ENCODE measurements at places on chromosomes 5 and 9.

DNA sequence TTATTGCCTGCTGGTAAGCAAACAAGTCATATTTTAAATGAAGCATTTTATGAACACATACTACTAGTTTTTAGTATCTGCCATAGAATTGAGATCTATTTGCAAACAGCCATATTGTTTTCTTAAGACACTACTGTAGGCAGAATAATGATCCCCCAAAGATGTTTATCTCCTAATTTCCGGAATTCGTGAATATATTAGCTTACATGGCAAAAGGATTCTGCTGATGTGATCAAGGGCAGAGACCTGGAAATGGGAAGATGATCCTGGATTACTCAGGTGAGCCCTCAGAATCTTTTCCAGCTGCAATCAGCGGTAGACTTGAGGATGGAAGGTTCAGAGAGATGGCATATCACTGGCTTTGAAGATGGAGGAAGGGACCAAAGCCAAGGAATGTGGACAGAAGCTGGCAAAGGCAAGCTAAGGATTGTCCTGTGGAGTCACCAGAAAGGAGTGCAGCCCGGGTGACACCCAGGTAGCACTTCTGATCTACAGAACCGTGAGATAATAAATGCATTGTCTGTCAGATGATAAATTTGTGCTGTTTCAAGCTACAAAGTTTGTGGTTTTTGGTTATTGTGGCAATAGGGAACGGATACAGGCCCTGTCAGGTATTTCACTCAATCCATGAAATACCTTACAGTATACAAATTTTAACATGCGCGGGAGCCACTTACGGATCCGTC is 1.0 kb upstream of the ERCC6L2 start:
- DNase-seq = no peak

DNA sequence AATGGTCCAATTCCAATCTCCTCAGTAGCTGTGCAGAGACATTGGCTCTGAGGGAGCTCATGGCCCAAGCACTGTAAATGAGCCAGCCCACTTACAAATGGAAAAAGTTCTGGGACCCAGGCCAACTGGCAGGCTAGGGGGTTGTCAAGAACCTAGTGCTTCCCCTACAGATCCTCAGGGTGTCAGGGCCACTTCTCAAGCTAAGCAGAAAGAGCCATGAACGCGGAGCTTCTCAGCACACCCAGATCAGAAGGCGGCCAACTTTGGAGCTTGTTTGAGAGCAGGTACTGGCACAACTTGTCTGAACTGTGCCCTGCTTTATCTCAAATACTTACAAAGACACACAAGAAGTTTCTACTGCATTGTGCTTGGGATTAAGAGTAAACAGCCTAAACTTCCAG is 17.5 kb downstream of the TLE1 start:
- no peak for DNase-seq

GRCh38 chr9:118522093-118523028 is 818.2 kb downstream of the TLR4 start:
- DNase-seq = no peak

DNA sequence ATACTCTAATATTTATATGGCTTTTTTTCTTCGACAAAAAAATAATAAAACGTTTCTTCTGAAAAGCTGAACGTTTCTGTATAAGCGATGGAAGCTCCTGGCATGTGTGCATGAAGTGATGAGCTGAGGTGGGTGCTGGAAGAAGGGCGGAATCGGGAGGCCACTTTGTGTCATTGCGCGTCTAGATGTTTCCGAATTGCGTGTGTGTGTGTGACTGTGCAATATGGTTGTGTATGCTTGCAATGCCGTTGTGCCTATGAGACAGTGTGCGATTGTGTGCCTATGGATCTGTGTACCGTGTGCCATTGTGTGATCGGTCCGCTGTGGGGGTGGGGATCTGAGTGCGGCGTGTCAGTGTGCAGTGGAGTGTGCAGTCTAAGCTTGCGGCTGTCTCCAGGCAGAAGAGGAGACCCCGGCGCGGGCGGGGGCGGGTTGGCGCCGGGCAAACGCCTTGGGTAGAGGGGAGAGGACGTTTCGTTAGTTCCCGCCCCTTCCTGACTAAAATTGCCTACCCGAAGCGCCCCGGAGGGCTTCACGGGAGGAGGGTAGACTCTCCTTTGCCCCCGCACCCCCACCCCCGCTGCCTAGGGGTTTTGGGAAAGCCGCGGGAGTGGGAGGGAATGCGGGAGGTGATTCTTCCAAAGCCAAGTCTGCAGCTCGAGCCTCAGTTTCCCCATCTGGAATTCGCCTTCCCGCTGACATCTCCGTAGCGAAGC is 24.2 kb downstream of the PCDHGC5 start:
- DNase-seq = no peak

DNA sequence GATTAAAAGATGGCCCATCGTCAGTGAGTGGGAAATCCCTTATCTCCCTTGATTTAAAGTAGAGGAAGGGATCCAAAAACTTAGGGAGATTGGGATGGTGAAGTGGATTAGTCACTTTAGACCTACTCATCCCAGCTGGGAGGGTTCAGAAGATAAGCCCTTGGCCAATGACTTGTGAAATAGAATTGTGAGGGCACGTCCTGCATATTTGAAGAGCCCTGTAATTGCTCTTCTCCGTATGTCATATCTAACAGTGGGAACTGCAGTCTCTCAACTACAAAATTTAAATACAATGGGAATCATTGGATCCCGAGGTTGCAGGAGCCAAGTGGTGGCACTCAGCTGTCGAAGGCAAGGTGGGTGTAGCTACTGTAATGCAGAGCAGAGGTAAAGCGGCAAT is 65.4 kb upstream of the C9orf72 start:
- DNase-seq = no peak

DNA sequence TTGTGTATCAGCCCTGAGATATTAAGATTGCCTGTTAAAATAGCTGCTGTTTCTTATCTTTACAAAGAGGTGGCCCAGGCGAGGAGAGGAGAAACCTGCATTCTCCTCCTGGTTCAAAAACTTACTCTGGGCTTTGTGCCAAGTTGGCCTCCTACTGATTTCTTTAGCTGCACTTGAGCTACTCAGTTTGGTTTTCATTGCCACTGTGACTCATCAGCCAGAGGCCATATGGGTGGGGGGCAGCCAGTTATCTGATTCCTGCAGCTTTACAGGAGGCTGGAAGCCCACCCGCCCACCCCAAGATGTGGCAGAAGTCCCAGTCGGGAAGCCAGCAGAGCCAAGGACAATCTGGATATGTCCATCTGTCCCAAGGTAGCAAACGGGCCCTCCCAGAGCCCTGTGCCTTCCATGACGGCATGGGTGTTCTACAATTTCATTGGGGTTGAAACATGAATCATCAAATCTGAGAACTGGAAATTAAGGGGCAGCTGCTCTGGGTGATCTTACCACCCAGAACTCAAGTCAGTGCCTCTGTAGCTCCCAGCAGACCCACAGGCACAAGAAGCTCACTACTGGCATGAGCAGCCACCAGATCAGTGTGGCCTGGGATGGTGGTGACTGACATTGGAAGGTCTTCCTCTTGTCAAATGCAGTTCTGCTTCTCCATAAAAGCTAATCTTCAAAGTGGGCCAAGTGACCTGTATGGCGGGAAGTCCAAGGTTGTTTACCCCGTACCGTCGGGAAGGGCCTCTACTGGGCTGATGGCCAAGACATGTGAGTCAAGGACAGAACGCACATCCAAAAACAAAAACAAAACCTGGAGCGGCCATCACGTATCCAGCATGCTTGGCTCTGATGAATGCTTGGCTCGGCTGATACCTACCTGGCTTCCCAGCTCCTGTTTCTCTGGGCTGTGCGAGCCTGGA is 15.6 kb downstream of the FCN2 start:
- DNase-seq = no peak

DNA sequence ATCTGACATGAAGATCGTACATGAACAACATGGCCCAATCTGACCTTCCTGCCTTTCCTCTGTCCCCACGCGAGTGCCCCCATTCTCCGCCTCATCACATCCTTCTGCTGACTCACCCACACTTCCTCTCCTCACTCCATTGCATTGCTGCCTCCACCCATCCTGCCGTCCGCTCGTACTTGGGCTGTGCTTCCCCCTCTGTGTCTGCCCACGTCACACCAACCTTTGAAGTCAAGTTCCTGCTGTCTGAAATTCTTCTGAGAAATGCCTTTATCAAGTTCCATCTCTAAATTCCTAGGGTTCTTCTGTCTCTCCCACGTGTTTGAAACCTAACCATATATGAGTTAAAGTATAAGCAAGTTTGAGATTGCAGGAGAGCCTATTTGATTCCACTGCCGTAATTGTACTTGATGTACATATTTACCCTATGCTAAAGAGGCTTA is 18.0 kb upstream of the STARD4 start:
- DNase-seq = peak; percentile 73

DNA sequence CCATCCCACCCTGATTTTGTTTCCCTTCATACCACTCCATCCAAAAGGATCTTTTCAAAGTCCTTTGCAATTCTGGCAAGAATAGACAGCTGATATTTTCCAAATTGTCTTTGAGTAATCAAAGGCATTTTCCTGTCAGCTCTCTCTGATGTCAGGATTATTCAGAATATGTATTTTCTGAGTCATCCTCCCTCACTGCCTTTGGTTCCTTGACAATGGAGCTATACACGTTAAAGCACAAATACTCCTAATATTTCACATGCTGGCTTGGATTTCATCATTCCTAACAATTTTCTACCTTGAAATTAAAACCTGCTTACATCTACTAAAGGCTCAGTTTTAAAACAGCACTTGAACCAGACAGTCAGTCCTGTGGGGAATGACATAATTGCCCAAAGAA is 379.4 kb downstream of the GADD45G start:
- no peak for DNase-seq

DNA sequence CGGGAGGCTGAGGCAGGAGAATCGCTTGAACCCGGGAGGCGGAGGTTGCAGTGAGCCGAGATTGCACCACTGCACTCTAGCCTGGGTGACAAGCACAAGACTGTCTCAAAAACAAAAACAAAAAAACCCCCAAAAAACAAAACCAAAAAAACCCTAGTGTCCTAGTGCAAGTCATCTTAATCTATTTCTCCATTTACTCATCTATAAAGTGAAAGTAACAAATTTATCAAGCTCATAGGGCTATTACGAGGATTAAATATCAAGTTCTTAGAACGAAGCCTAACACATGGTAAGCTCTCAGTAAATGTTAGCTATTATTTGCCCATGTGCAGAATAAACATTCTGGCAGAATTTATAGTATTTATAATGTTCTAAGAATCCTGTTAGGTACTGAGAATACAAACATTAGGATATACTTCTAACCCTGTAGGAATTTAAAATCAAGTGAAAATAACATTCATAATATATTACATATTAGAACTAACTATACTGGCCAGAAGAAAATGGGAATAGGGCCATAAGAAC is 45.0 kb downstream of the GOLPH3 start:
- DNase-seq = no peak

DNA sequence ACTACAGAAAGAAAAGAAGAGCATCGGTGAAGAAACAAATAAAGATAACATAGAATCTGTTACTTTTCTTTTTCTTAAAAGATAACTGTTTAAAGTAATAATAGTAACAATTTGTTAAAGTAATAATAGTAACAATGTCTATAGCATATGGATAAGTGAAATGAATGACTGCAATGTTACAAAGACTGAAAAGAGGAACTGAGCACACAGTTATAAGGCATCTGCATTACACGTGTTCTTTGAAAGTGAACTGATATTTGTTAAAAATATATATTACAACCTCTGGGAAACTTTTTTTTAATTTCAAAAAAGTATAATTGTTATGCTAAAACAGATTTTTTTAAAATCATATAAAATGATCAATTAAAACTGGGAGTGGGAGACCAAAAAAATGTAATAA is 88.4 kb upstream of the FST start:
- no peak for DNase-seq

- no peak for DNase-seq
Observed at GRCh38 chr9:115668521-115668920, 485.1 kb upstream of the PAPPA start.

GRCh38 chr9:116204252-116204882 is 50.8 kb downstream of the PAPPA start:
- no peak for DNase-seq

- no peak for DNase-seq
Observed at GRCh38 chr9:134778841-134779411, 101.7 kb upstream of the FCN2 start.

GRCh38 chr5:108361239-108361638 is 20.7 kb downstream of the FBXL17 start:
- no peak for DNase-seq

- peak; percentile 59 for DNase-seq
Observed at GRCh38 chr9:131178382-131178781, 53.0 kb downstream of the NUP214 start.

DNA sequence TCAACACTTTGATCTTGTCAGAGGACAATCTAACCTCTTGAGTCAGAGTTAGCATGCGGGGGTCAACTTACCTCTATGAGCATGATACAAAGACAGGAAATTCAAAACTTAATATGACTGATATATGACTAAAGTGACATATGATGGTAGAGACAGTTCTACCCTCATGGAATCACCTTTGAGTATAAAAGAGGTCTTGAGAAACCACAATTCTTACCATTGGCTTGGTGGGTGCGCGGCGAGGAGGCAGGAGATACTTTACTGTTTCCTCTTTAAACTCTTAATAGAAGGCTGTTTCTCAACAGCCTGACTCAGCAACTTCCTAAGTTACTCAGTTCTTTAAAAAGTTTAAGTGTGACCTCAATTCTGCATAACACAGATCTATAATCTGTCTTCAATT is 372.8 kb downstream of the KIAA0825 start:
- DNase-seq = no peak

DNA sequence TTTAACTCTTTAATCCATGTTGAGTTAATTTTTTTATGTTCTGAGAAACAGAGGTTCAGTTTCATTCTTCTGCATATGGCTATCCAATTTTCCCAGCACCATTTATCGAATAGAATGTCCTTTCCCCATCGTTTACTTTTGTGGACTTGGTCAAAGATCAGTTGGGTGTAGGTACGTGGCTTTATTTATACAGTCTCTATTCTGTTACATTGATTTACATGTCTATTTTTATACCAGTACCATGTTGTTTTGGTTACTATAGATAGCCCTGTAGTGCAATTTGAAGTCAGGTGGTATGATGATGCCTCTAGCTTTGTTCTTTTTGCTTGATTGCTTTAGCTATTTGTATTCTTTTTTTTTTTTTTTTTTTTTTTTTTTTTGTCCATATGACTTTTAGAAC is 462.0 kb downstream of the HTR1A start:
- no peak for DNase-seq

- DNase-seq = no peak
Observed at GRCh38 chr5:154369682-154370081, 76.1 kb upstream of the SAP30L start.

- no peak for DNase-seq
Observed at GRCh38 chr9:19074836-19075235, 25.6 kb downstream of the RRAGA start.

- DNase-seq = no peak
Observed at GRCh38 chr9:136754626-136755301, 3.3 kb downstream of the LCN8 start.

DNA sequence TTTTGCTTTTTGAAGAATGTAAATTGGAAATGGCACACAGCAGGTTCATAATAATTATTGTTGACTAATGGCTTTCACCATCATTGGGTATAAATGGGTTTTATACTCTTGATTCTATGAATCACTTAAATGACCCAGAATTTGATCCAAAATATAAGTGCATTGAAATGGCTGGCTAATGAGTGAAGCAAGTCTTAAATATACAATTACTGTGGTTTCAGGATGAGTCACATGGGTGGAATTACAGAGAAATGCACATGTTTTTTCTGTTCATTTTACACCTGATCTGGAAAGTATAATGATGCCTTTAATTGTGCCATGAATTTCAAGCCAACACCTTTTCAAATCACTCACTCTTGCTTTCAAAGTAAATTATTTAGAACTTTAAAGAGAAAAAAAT is 380.8 kb upstream of the CD180 start:
- no peak for DNase-seq

All from stimulated activated CD8-positive, alpha-beta memory T cell treated with anti-CD3 and anti-CD28 coated beads, Interleukin-2, amount 100 ng/mL, for 1 hour (primary cell).